MCF 10A (cell line): ENCODE measurements at places on chromosomes 3 and 15. TPM values are rescaled to one million over a fixed set of nuclear protein-coding genes. Genes with fewer than 3 reads are reported as not detected.
A peak's percentile ranks its signal among the peaks of the same experiment; 100 is the strongest.

DNA sequence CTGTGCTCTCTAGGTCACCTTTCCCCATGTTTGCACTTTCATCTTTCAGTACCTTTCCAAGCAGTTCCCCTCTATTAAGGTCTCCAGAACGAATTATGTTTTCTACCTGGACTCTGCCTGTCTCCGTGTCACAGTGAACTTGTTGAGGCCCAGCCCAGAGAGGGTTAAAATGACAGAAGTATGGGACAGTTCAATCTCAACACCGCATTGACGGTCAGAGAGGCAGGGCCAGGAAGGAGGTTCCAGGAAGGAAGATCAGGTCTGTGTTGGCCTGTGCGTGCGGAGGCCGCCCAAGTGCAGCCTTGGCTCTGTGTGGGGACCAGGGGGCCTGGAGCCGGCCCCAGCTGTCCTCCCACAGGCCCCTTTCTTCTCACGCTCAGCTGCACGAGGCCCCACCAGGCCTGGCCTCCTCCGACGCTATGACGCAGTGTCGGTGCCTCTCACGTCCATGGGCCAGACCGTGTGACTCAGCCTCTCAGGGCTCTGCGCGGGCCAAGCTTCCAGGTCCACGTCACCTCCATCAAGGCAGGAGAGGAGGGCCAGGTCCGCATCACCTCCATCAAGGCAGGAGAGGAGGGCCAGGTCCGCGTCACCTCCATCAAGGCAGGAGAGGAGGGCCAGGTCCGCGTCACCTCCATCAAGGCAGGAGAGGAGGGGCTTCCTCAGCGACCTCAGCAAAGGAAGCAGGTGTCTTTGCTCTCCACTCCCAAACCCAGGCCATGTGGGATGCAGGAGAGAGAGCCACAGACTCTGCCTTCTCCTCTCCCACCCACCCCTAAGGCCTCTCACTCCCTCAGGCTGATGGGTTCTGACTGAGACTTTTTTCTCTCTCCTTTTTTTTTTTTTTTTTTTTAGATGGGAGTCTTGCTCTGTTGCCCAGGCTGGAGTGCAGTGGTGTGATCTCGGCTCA lies 83.1 kb downstream of the CPN2 start:
- H3K36me3 ChIP-seq, result no peaks in the 10 kb centered on the region
- H3K27me3 ChIP-seq, result no peaks in the 10 kb centered on the region
- no peak overlapping the region for H3K4me3 ChIP-seq
- no peak overlapping the region for H3K27ac ChIP-seq
- peaks cover 11% of the 10 kb centered on the region for H3K4me1 ChIP-seq

Gene FSTL1
- total RNA-seq, result 49.4 and 56.4 TPM in 2 replicates

Gene ANKRD28
- total RNA-seq, result 71.7 and 79.0 TPM in 2 replicates

DNA sequence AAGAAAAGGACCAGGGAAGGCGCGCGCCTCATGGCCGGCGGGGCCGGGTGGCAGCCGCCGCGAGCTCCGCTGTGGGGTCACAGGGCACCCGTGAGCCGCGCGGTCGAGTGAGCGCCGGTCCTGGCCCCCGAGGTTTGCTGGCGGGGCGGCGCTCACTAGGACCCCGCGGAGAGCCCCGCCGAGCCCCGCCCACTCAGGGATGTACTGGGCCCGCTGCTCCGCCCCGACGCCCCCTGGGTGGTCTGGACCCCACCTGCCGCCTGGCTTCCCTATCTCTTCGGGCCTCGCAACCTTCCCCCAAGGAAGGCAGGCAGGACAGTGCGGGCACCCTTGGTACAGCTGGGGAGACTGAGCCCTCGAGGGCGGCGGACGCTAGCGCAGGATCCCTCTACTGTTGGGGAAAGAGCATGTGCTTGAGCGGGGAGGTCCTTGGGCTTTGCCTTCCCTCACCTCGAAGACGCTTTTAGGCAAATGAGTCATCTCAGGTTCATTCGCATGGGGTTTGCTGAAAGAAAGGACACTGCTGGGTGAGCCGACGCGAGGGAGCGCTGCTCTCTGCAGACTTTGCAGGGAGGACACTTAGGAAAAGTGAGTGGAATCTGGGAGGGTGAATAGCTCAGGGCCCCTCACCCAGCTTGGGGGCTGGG lies at the start of gene CHRNB4:
Gene CHRNB4 (minus strand): TSS at position 109 of the 647 bp plus-strand sequence. CDS start 77 bp downstream, at position 32.
- no peaks in the 10 kb centered on the region for H3K27me3 ChIP-seq
- no peaks in the 10 kb centered on the region for H3K4me1 ChIP-seq
- no peak within 1 kb of the TSS for H3K27ac ChIP-seq
- no peak within 1 kb of the TSS for H3K4me3 ChIP-seq

GRCh38 chr3:150300852-150301517 lies 107.1 kb upstream of the TSC22D2 start:
- H3K4me3 ChIP-seq, result no peak overlapping the region
- H3K4me1 ChIP-seq, result peaks cover 19% of the 10 kb centered on the region
- no peaks in the 10 kb centered on the region for H3K27me3 ChIP-seq
- DNase-seq, result no peak
- H3K27ac ChIP-seq, result no peak overlapping the region

Gene ANO10
- 15.0 and 16.4 TPM in 2 replicates for total RNA-seq

- H3K36me3 ChIP-seq, result peaks cover 30% of the 10 kb centered on the region
- no peak for DNase-seq
- no peak overlapping the region for H3K4me3 ChIP-seq
- H3K4me1 ChIP-seq, result peaks cover 29% of the 10 kb centered on the region
- H3K27me3 ChIP-seq, result no peaks in the 10 kb centered on the region
These were observed 4.8 kb downstream of the C3orf52 start for GRCh38 chr3:112090887-112091586.

Gene CLEC3B
- not detected in 2 replicates for total RNA-seq

GRCh38 chr3:146612015-146612414 lies 6.9 kb upstream of the PLSCR5 start:
- peaks cover 15% of the 10 kb centered on the region for H3K27me3 ChIP-seq
- DNase-seq, result no peak
- no peaks in the 10 kb centered on the region for H3K36me3 ChIP-seq

Gene RPL35A
- 1,642 and 1,967 TPM in 2 replicates for total RNA-seq

GRCh38 chr3:31288641-31289100 lies 244.1 kb upstream of the STT3B start:
- H3K27me3 ChIP-seq, result no peaks in the 10 kb centered on the region
- H3K27ac ChIP-seq, result no peak overlapping the region

Gene FBXL2
- total RNA-seq, result 9.6 and 9.8 TPM in 2 replicates

Gene GUCA1C
- total RNA-seq, result not detected in 2 replicates

- no peak for DNase-seq
- no peaks in the 10 kb centered on the region for H3K27me3 ChIP-seq
- H3K36me3 ChIP-seq, result no peaks in the 10 kb centered on the region
- H3K4me1 ChIP-seq, result peaks cover 26% of the 10 kb centered on the region
These were observed 9.7 kb upstream of the AHSG start for GRCh38 chr3:186603159-186603558.

DNA sequence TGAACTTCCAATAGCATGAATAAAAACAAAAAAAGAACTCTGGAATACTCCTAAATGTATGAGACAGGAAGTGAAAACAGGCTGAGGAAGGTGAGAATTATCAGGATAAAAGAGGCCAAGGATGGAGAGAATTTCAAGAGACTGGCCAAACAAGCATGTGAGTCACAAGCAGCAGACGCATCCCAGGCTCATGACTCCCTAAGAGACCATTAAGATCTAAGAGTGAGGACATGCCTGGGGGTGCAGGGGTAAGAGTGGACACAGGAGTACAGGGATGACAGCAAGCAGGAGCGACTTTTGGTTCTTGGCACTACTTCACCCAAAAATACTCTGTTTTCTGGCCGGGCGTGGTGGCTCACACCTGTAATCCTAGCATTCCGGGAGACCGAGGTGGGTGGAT lies 7.1 kb downstream of the SCAMP2 start:
- H3K27me3 ChIP-seq, result no peaks in the 10 kb centered on the region
- H3K4me3 ChIP-seq, result no peak overlapping the region
- peak overlapping the region; percentile 74 for H3K27ac ChIP-seq
- peaks cover 44% of the 10 kb centered on the region for H3K4me1 ChIP-seq
- DNase-seq, result peak; percentile 63
- H3K36me3 ChIP-seq, result peaks cover 4% of the 10 kb centered on the region

- no peak overlapping the region for H3K4me3 ChIP-seq
- no peaks in the 10 kb centered on the region for H3K36me3 ChIP-seq
- no peak for DNase-seq
- H3K27me3 ChIP-seq, result no peaks in the 10 kb centered on the region
These were observed 333.8 kb downstream of the PDCD6IP start for GRCh38 chr3:34132069-34132692.

Gene CPA3
- total RNA-seq, result not detected in 2 replicates

DNA sequence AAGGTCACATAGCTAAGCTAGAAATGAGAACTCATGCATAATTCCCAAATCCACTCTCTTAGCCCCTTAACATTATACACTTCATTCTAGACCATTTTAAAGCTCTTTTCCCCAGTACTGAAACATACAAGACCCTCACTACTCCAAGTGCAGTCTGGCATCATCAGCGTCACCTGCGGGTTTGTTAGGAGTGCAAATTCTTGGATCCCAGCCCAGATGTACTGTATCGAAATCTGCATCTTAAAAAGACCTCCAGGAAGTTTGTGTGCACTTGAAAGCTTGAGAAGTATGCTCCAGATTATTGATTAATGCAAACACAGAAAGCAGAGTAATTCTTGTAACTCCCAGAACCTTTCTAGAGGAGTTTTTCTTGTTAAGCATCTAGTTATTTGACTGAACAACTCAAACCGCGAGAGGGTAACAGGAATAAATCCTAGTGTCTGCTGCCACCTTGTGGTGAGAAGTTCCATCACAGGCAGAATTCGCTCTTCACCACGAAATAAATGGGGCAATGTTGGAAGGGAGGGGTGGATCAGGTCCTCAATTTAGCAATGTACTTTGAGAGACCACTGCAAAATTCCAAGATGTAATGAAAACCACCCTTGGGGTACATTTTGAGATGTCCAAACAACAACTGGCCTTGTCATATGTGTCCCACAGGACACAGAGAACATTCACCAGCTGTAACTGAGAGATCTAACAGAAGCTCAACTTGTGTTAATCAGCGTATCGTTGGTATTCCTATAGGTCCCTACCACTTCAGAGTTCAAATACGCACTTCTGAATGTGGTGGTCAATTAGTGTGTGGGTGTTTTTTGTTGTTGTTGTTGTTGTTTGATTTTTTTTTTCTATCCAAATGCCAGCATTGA lies 583 bp upstream of the C3orf49 start:
- H3K4me1 ChIP-seq, result peaks cover 4% of the 10 kb centered on the region
- no peak overlapping the region for H3K27ac ChIP-seq
- no peaks in the 10 kb centered on the region for H3K27me3 ChIP-seq
- no peak overlapping the region for H3K4me3 ChIP-seq

Gene PRR23E
- total RNA-seq, result not detected in 2 replicates

- H3K4me3 ChIP-seq, result no peak overlapping the region
- DNase-seq, result no peak
- no peaks in the 10 kb centered on the region for H3K27me3 ChIP-seq
- peaks cover 13% of the 10 kb centered on the region for H3K36me3 ChIP-seq
These were observed 255.4 kb upstream of the UBE2E1 start for GRCh38 chr3:23550402-23550801.

Gene CPEB1
- total RNA-seq, result not detected in 2 replicates

DNA sequence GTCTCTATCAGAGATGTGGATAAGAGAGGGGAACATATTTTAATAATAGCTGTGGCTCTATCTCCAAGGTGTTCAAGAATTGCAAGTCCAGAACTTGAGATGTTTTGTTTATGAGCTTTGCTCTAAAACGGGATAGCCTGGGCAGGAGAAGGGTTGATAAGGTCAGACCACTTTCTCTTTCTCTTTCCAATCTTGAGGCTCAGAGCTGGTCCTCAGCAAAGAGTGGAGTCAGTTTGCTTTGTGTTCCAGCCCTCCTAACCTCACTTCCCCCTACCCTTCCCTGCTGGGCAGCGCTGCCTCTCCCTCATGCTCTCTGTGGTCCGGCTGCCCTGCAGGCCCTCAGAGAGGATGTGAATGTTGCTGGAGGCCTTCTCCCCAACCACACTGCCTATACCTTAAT lies 13.8 kb downstream of the KLHL6 start:
- DNase-seq, result no peak
- H3K36me3 ChIP-seq, result no peaks in the 10 kb centered on the region
- no peaks in the 10 kb centered on the region for H3K27me3 ChIP-seq
- H3K27ac ChIP-seq, result no peak overlapping the region
- no peak overlapping the region for H3K4me3 ChIP-seq

DNA sequence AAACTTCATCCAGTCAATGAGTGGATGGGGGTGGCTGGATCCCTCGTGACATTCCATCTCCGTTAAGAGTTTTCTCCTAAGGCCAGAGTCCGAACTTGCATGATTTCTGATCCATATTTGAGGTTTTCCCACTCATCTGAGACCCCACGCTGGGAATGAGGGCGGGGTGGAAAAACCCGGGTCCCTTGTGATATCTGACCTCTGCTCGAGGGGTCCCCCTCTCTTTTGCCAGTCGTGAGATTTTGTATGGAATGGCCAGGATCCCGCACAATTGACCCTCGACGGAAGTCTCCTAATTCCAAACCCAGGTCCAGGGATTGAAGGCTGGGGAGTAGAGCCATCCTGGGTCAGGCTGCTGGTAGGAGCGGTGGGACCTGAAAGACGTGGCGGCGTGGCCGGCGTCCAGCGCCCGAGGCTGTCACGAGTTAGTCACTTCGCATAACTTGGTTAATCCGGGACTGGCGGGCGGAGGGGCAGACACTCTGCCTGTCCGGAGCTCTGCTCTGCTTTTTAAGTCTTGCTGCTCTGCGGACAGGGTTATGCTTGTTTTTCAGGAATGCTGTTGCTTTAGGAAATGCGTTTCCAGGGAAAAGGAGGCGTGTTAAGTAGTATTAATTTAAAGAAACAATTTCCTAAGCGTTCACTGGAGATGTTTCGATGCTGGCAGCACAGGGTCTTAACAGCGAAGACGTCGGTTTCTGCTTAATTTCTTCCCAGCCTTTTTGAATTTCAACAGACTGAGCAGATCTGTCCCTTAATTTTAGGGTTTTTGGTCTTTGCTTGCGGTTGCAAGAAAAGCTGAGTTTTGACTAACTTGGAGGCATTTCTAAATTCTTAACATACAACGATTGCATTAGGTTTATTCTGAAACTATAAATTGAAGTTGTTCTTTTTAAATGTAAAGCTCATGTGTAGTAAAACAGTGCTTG lies 69.7 kb upstream of the LRRFIP2 start:
- H3K27me3 ChIP-seq, result no peaks in the 10 kb centered on the region
- peaks cover 12% of the 10 kb centered on the region for H3K36me3 ChIP-seq
- peak overlapping the region; percentile 96 for H3K27ac ChIP-seq
- H3K4me1 ChIP-seq, result peaks cover 7% of the 10 kb centered on the region

Gene USP50
- not detected in 2 replicates for total RNA-seq

DNA sequence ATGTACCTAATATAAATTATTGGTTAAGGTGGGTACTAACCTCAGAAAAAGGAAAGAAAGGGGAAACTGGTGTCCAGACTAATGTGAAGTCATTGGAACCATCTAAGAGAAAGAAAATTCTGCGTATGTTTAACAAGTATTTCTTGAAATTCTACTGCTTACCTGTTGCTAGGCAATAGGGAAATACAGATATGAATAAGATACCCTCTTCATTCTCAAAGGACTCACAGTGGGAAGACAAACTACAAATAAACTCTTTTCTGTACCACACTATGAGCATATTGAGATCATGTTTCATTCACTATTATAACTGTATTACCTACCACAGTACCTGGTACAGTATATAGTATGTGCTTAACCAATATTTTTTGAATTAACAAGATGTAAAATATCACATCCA lies 140.5 kb upstream of the MLF1 start:
- H3K27me3 ChIP-seq, result no peaks in the 10 kb centered on the region
- DNase-seq, result no peak
- H3K27ac ChIP-seq, result no peak overlapping the region
- H3K36me3 ChIP-seq, result no peaks in the 10 kb centered on the region
- no peaks in the 10 kb centered on the region for H3K4me1 ChIP-seq
- no peak overlapping the region for H3K4me3 ChIP-seq
